ENCODE measurements at places on chromosomes 13 and 19. TPM values are rescaled to one million over a fixed set of nuclear protein-coding genes. Genes with fewer than 3 reads are reported as not detected.

The LPAR6 gene
- 3.1 TPM for total RNA-seq

The SIGLEC10 gene
- not detected for total RNA-seq

The PCP2 gene
- not detected for total RNA-seq

GRCh38 chr19:35249848-35250711, 1.3 kb downstream of the LSR start:
- no peak for DNase-seq

The ATP13A1 gene
- total RNA-seq: 67.2 TPM

The ATP8B3 gene
- total RNA-seq: 5.6 TPM

- no peak for DNase-seq
These were observed 53.0 kb downstream of the GGACT start for GRCh38 chr13:100535426-100536135.

GRCh38 chr13:74715718-74716117, 581.5 kb upstream of the KLF12 start:
- peak; percentile 3 for DNase-seq

- DNase-seq: no peak
These were observed 2.4 kb downstream of the CD33 start for GRCh38 chr19:51227326-51227725.

DNA sequence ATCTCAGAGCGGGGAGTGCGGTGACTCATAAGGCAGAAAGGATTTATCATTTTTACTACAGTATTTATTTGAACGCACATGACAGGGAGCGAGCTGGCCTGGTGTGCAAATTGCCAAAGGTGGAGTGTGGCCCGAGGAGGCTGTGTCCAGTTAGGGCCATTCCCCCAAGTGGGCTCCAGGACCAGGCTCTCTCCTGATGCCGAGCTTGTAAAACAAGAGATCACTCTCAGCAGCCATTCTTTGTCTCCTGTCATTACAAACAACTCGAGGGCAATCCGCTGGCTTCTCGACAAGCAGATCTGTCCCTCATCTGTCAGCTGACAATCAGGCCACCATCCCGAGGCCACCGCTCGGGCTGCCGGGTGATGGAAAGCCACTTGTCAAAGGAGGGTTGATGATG, 418.9 kb downstream of the ZNF536 start:
- no peak for DNase-seq

- DNase-seq: no peak
These were observed 54.0 kb downstream of the DOCK9 start for GRCh38 chr13:98923641-98924397.

DNA sequence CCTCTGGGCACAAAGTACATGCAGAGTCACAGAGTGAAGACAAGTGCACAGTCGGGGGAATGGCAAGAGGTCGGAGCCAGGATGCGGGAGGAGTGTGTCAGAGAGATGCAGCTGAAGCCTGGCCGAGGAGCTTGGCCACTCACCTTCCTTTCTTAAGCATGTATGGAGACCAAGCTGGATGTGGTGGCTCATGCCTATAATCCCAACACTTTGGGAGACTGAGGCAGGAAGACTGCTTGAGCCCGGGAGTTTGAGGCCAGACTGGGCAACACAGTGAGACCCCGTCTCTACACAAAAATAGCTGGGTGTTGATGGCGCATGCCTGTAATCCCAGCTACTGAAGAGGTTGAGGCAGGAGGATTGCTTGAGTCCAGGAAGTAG, 67.0 kb downstream of the LATS2 start:
- DNase-seq: no peak

- no peak for DNase-seq
These were observed 2.7 kb downstream of the RGCC start for GRCh38 chr13:41460074-41460465.

The NAPA gene
- 73.2 TPM for total RNA-seq

DNA sequence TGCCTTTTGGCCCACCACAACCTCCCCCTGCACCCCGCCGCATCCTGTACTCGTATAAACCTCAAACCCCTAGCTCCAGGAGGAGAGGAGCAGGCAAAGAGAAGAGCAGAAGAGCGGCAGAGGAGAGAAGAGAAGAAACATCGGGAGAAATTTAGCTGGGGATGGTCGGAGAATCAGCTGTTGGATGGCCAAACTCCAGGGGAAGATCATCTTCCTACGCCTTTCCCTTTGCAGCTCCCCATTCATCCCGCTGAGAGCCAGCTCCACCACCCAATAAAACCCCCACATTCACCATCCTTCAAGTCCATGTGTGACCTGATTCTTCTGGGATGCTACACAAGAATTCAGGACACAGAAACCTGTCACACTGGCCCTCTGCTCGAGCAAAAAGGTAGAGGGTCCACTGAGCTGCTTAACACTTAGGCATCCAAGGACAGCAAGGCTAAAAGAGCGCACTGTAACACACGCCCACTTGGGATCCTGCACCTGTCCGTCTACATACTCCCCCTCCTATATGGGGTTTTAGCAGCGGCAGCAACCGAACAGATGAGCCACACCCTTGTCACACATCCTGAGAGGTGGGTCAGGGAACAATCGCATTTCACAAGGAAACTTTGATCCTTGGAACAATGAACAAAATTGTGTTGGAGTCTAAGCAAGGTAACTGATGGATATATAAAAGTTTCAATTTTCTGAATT, 51.6 kb upstream of the MIR17HG start:
- no peak for DNase-seq

DNA sequence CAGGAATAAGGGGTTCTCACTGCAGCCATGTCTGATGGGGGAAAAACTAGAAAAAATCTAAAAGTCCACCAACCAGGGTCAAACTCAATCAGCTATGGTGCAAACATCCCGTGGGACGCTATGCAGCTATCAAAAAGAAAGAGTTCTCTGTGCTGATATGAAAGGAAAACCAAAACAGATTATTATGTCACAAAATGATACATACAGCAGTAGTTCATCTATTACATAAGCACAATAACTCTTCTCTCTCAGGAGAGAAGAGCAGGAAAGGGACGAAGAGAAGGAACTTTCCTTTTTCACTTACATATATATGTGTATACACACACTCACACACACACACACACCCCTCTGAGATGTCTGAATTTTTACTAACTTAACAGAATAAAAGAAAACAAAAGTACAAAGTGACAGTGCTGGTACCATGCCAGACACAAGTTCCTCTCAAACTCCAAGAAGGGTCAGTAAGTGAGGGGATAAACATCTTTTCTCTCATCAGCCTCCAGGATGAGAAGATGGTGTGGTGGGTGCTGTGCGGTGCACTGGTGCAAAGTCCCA, 2.9 kb upstream of the FKRP start:
- no peak for DNase-seq

DNA sequence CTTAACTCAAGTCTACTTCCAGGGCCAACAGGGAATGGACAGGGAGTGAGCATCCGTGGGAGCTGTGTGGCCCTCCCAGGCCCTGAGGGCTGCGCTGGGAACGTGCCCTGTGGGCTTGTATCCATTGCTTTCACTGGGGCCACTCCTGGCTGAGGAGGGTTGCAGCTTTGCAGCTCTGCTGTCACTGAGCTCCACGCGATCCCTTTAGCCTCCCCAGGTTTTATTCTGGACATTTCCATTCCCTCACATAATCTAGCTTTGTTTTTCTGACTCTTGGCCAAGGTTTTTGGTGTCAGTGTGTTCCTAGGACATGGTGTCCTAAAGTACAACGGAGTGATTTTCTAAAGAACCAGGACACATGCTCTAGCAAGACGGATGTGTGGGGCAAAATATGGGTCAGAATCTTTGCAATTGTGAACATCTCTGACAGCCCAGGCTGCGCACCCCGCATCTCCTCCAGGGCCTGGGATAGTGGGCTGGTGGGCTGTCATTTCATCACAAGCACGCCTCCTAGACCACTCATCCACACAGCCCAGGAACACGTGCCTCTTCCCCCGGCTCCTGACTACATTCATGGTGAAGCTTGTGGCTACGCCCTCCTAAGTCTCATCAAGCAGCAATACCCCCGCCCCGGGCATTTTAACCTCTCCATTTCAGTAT, 28.0 kb downstream of the GGACT start:
- DNase-seq: no peak

- no peak for DNase-seq
These were observed 155.0 kb downstream of the TEX29 start for GRCh38 chr13:111475488-111475887.

The CLEC11A gene
- 2.4 TPM for total RNA-seq

DNA sequence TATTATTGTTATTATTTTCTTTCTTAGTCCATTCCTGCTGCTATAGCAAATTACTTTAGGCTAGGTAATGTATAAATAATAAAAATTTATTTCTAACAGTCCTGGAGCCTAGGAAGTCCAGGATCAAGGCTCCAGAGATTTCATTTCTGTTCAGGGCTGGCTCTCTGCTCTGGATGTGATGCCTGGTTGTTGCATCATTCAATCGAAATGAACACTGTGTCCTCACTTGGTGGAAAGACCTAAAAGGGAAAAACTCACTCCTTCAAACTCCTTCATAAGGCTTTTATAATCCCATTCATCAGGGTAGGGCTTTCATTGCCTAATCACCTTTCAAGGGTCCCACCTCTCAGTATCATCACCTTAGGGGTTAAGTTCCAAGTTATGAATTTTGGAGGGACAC, 395.0 kb downstream of the EFNB2 start:
- no peak for DNase-seq
